ENCODE measurements at places on chromosomes 3 and 15.

DNA sequence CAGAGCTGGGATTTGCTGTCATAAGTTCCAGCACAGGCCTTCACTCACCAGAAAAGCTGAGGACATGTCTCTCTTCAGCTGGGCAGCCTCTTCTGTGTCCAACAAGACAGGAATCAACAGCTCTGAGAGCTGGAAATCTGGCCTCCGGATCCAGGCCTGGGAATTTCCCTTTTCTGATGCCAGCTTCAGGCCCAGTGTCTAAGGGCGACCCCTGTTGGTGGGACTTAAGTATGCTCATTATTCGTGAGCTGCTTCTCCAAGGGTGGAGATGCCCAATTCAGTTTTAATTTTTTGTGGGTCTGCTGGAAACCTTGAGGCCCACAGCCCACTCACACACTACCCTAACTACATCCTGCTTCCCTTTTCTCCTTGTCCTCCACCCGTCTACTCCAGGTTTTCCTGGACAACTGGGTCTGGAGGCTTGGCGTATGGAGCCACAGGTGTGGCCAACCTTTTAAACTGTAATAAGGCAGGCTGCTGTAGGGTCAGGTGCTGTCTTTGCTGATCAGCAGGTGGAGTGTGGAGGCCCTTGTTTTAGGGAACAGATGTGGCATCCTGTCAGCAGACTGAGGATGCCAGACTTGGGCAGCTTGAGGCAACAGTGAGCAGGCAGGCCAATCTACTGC is 2.6 kb upstream of the CEMIP start:
- DNase-seq = peak; percentile 47

GRCh38 chr15:47786371-47786770 is 69.1 kb downstream of the SEMA6D start:
- DNase-seq = no peak

DNA sequence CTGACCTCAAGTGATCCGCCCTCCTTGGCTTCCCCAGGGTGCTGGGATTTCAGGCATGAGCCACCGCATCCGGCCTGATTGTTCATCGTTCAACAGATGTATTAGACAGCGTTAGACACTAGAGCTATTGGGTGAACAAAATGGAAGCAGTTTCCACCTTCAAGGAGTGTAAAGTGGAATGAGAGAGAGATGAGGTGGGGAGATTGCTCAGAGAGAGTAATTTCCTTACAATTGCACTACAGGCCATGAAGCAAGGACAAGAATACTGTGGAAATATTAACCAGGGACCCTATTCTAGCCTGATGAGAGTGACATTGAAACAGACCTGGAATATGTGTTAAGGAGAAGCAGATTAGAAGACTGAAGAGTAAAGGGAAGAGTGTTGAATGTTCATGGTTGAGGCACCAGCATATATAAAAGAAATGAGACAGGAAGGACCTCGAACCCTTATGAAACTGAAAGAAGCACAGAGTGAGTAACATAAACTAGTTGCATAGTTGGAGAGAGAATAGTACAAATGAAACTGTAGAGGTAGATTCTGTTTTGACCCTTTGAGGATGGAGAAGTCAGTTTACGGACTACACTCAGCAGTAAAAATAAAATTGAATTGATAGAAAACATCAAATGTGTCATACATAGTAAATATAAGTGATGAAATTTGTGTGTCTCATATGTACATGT is 7.2 kb downstream of the RTF1 start:
- DNase-seq = no peak

DNA sequence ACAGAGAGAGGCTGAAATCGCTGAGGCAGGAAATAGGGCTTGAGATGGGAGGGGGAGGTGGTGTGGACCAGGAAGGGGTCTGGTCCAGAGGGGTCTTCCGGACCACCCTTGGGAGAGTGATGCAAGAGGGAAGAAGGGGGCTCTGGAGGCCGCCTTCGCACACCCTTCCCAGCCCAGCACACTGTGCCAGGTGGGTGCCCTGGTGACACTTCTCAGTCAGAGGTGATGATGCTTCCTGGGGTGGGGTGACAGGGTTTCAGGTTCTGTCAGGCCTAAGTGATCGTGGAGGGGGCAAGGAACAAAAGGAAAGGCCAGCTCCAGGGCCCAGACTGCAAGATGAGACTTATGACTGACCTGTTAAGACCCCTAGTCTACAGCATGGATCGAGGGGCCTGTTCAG is 12.7 kb downstream of the SEMA3G start:
- no peak for DNase-seq

DNA sequence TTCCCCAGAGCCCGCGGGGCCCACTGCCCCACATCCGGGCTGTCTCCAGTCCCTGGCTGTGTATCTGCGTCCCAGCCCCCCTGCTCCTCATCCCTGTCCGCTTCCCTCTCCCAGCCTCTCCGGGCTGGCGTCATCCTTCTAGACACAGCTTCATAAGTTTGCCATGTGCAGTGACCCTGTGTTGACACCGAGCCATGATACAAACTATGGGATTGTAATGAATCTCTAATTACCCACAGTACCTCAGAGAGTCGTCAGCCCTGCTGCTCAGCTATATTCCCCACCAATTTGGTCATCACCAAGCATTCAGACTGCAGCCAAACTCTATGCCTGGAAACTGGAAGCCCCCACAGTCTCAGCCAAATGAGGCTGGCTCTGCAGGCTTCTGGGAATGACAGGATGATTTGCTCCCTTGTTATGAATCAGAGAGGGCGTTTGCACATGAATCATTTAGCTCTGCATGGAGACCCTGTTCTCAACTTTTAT is 466.1 kb upstream of the ATP11B start:
- DNase-seq = no peak

Measured in NCI-H1105 treated with DMSO at 0.1 percent for 48 hours (cell line).